ENCODE measurements at places on chromosomes 2 and 18. TPM values are rescaled to one million over a fixed set of nuclear protein-coding genes. Genes with fewer than 3 reads are reported as not detected.

The TUBB8B gene
- not detected for total RNA-seq

The SERPINB3 gene
- not detected for total RNA-seq

The MALL gene
- 10.2 TPM for total RNA-seq

The STPG4 gene
- 0.23 TPM for total RNA-seq

The ADCYAP1 gene
- total RNA-seq = under 0.01 TPM

The MAB21L4 gene
- total RNA-seq = not detected

The GAREM1 gene
- 2.7 TPM for total RNA-seq

The CIB4 gene
- not detected for total RNA-seq

The DYNAP gene
- total RNA-seq = not detected

The FLACC1 gene
- total RNA-seq = 1.2 TPM

The MOCOS gene
- 4.7 TPM for total RNA-seq

The PDE1A gene
- 26.8 TPM for total RNA-seq

The TRABD2A gene
- total RNA-seq = 8.9 TPM

The TMEM87B gene
- 16.5 TPM for total RNA-seq

The EIF2AK3 gene
- 28.7 TPM for total RNA-seq

The ALPP gene
- not detected for total RNA-seq

The CKAP2L gene
- 2.1 TPM for total RNA-seq

The ERFE gene
- total RNA-seq = 0.82 TPM

The LRP2 gene
- not detected for total RNA-seq

The SLC40A1 gene
- total RNA-seq = 359 TPM

The MREG gene
- total RNA-seq = 1.5 TPM

The EGR4 gene
- not detected for total RNA-seq

The DPYSL5 gene
- total RNA-seq = not detected

The EMILIN2 gene
- total RNA-seq = 25.3 TPM

The GREB1L gene
- total RNA-seq = 0.23 TPM

The TAF1B gene
- 39.7 TPM for total RNA-seq

The ZC3H8 gene
- 6.4 TPM for total RNA-seq

The STRADB gene
- 41.2 TPM for total RNA-seq

The CFAP53 gene
- total RNA-seq = 0.38 TPM

The TSPYL6 gene
- not detected for total RNA-seq

The PXDN gene
- total RNA-seq = 81.8 TPM

The FBXO11 gene
- total RNA-seq = 44.6 TPM

The LRRTM4 gene
- not detected for total RNA-seq

The CCDC68 gene
- total RNA-seq = 2.2 TPM

The CHRNA1 gene
- not detected for total RNA-seq

The PROC gene
- total RNA-seq = not detected

The DPP4 gene
- total RNA-seq = 42.1 TPM

The CDK5R2 gene
- total RNA-seq = 0.08 TPM

The RRM2 gene
- 6.3 TPM for total RNA-seq

The MEP1B gene
- 0.12 TPM for total RNA-seq

The EVX2 gene
- not detected for total RNA-seq

The SEMA4F gene
- total RNA-seq = 5.6 TPM

The NRP2 gene
- 6.2 TPM for total RNA-seq

The CROCC2 gene
- total RNA-seq = 0.12 TPM

The FSHR gene
- not detected for total RNA-seq

The TDRD15 gene
- total RNA-seq = not detected

The PGAP1 gene
- total RNA-seq = 6.0 TPM

The DNAJC5G gene
- not detected for total RNA-seq

The NEMP2 gene
- total RNA-seq = 2.7 TPM

The HOXD10 gene
- not detected for total RNA-seq

Data from smooth muscle cell of the coronary artery (primary cell).